NCI-H1694 (cell line): ENCODE measurements at places on chromosomes 11 and 22.

DNA sequence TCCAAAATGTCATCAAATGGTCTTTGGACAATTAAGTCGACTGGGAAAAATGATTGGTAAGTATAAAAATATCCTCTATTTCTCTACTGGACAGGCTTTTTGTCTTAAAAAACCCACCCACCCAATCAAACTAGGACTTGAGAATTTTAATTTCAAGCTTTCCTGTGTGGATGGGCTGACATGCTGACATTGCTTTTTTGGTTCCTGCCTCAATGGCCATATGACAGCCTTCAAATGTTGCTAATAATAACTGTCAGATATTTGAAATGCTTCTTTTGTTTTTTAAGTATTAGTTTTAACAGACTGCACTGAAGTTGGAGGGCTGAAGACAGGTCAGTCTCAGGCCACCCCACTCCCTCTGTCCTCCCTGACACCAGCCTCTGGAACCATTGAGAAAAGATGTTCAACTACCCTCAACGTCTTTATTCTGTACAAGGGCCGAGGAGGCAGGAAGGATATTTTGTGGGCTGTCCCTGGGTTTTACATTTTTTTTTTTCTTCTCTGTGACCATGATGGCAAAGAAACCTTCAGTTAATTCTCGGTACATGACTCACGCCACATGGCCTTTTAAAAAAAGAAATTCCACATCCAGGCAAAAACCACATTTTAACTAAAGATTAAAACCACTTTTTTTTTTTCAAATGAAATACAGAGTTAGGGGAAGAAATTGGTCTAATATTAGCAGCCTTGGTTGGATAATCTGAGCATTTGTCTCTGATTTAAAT is 130.4 kb downstream of the SLC1A2 start:
- no peak for DNase-seq

DNA sequence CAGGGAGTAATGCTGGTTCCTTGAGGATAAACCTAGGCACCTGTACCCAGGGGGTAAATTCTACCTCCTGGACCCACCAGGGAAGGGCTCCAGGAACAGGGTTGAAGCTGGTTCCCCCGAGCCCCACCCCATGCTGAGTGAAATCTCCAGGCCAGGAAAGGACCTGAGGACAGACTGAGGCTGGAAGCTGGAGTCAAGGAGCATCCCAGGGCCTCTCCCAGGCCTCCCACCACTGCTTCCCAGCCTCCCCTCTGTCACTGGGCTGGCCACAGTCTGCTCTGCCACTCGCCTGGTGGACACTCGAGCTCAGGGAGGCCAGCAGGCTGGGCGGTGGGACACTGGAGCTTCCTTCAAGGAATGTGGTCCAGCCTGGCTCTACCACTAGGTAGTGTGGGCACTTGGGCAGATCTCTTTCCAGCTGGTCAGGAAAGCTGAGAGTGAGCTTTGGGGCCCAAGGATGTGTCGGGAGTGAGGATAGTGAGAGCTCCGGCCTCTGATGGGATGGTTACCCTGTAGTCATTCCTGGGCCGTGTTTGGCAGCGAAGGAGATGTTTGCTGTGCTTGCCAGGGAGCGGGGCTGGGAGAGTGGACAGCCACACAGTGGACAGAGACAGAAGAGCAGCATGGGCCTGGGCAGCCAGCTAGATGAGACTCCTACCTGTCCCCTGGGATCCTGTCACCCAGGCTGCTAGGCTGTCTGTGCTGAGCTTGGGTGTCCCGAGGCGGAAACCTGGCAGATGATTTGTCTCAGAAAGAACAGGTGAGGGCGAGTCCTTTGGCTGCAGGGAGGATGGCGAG is 3.4 kb downstream of the OVOL1 start:
- no peak for DNase-seq

- DNase-seq = no peak
Measured at GRCh38 chr22:20957683-20958431, 9.2 kb upstream of the AIFM3 start.

DNA sequence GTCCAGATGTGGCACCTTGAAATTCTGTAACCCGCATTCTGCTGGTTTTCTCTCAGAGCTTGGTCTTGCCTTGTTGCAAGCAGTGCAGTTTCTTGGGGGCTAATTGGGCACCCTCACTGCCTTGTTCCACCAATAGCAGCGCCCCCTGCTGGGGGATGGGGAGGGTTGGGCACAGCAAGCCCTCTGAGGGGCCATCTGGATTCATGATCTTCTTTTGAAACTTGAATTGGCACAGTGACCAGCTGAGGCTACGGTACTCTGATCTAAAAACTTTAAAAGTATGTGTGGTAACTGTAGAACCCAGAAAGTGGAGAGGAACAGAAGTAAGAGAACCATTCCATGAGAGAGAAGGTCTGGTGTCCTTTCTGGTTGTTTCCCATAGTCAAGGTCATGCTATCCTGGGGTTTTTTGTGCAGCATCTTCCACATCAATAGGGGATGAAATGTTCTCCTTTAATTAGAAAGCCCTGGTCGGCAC is 64.2 kb downstream of the MED15 start:
- DNase-seq = no peak

GRCh38 chr11:118168751-118169150 is 7.7 kb downstream of the SCN2B start:
- DNase-seq = no peak

- DNase-seq = no peak
Measured at GRCh38 chr11:63564784-63565350, 1.7 kb upstream of the PLAAT2 start.

DNA sequence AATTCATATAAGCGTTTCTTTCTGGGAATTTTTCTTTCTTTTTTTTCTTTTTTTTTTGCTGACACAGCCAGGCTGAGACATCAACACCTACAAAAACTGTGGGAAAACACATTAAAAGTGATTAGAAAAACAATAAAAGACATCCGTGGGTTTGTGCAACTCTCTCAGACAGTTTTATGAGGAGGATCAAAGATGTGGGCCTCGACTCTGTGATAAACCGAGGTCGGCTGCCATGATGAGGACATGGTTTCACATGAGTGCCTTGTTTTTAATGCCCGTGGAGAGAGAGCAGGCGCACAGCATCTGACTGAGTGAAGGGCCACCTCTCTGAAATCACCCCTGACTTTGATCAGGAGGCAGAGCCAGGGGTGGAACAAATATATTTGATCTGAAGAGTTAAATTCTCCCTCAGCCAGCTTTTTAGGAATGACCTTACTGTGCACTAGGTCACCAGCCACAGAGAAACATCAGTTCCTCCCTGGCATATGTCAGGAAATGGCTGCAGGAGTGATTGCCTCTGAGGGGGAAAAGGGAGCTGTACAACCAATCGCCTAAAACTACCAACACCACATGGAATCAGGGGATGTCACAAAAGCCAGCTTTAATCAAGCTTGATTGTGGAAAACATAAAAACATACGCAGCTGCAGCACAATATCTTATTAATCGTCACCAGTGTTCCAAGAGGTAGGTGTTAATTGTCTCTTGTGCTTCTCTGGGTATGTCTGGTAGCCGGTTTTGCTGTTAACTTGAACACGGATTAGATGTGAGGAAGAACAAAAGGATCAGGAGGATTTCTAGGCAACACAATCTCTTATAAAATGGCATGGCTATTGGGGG is 164.7 kb downstream of the MAML2 start:
- DNase-seq = no peak

GRCh38 chr11:13207270-13207664 is 70.3 kb upstream of the BMAL1 start:
- no peak for DNase-seq

DNA sequence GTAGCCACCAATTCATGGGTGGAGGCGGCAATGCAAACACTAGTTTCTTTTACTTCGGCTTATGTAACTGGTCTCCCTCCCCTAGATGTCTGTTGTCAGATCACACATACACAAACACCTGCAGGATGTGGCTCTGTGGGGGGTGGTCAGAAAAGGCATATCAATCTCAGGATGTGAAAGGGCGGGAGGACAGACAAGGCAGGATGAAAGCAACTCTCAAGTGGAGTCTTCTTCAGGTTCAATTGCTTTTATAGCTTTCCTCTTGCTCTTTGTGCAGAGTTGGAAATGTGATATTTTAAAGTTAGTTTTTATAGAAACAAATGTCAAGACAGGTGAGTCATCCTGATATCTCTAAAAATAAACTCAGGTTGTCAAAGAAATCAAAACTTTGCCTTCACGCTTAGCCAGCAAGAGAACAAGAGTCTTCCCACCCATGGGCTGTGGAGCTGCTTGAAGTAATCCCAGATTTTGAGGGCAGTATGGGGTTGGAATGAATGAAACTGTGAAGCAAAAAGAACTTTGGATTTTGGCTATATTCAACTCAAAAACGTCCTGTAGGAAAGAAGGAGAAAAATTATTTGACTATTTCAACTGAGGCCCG is 423.4 kb downstream of the GUCY1A2 start:
- DNase-seq = no peak

GRCh38 chr22:40668611-40669411 is 10.5 kb upstream of the MCHR1 start:
- no peak for DNase-seq

DNA sequence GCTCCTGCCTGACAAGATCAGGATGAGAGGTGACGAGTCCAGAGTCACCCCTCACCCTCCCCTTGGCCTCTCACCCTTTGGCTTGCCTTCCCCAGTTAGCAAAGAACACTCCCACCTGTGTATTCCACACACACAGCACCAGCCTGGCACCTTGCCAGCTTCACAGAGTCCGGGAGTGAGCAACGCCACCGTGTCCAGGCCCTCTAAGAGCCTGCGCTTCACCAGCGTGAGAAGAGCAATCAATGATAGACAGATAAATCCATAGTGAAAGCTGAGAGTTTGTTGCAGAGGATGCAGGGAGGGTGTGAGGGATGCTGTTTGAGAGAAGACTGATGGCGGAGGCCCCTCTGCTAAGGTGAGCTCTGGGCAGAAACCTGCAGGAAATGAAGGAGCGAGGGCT is 404.5 kb downstream of the LARGE1 start:
- DNase-seq = no peak

DNA sequence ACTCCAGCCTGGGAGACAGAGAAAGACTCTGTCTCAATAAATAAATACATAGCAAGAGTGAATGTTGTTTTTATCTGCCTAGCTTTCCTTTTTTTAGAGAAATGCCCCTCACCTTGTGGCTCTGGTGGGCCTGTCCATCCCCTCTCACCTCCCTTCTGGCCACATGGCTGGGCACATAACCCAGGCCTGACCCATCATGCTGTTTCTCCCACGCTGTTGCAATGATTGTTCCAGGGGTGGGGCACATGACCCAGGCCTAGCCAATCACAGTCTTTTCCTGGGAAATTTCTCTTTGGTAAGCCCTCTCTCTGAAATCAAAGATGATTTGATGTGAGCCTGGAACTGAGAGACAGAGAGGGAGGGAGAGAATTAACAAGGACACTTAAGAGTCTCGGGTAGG is 5.5 kb upstream of the CYTH4 start:
- DNase-seq = no peak

DNA sequence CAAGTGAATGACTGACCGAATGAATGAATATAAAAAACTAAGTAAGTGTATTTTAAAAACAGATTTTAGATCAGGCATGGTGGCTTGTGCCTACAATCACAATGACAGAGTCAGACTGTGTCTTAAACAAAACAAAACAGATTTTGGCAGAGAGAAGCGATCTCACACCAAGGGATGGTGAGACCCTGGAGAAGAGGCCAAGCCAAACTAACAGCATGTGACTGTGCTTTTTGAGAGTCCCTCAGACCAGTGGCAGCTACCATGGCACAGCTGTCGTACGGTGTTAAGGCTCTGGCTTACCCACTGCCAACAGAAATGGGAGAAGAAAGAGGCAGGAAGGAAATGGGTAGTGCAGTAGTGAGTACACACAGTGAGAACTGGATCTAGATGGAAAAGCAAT is 60.6 kb downstream of the SGSM3 start:
- DNase-seq = no peak

DNA sequence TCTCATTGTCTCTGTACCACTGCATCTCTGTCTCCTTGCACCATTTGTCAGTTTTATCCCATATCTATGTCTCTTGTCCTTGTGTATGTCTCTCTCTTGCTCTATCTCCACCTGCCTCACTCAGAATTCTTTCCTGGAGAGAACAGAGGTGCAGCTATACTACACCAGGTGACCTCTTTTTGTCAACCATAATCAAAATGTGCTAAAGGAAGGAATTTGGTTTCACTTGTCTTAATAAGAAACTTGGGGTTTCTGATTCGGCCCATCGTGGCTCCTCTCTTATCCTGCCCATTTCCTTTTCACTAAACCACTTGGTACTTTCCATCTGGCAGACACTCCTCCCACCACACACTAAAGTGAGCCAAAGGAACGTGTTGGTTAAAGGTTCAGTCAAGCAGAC is 2.0 kb upstream of the C11orf42 start:
- no peak for DNase-seq

DNA sequence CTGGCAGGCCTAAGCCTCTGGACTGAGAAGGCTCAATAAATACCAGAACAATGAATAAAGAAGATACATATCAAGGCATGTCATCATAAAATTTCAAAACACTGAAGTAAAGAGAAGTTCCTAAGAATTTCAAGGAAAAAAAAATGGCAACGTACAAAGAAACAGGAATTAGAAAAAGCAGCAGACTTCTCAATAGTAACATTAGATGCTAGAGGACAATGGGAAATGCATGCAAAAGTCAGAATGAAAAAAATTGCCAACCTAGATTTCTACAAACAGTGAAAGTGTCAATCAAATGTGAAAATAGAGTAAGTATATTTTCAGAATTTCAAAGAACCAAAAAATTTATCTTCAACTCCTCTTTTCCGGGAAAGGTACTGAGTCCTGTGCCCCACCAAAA is 125.0 kb downstream of the KCNC1 start:
- DNase-seq = no peak

DNA sequence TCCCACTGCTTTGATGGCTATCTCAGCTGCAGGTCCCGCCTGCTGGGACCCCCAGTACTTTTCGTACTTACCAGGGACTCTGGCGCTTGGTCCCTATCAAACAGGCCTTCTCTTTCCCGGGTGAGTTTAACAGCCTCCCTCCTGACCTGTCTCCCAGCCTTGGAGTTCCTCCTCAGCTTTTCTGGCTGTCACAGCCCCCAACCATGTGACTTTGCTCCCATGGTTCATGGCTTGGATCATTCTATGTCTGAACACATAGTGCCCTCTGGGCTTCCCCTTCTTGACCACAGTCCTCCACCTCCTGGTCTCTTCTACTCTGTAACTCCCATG is 56.9 kb downstream of the PARVA start:
- DNase-seq = no peak
